Activated T-helper 9 cell treated with anti-CD3 and anti-CD28 coated beads, Interleukin-2, amount 50 U/mL, for 16 hours (primary cell): ENCODE measurements at places on chromosomes 5 and 9.

- DNase-seq = no peak
Measured at GRCh38 chr9:18474783-18475182, 830 bp downstream of the ADAMTSL1 start.

GRCh38 chr5:116145416-116145815 is 60.6 kb downstream of the COMMD10 start:
- DNase-seq = no peak

DNA sequence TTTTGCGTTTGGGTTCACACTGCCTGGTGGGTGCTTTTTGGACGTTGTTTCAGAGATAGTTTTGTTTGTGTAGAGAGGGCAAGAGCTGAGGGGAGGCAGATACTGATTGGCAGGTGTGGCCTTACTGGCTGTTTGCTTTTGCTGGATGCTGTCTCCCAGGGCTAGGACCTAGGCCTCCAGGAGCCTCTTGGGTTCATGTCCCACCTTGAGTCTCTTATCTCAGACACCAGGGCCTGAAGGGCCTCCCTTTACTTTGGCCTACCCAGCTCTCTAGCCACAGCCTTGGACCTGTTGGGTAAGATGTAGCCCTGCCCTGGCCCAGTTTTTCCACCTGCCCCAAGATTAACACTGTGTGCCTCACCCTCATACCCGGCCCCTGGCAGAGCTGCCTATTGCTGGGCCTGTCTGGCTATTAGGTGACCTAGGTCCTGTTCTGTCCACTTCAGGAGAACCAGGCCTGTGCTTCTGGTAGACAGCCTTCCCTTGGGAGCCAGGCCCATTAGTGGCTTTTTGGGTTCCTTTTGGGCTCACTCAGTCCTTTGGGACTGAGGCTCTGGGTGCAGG is 13.4 kb downstream of the PTPA start:
- DNase-seq = no peak

- no peak for DNase-seq
Measured at GRCh38 chr5:102811972-102812371, 56.9 kb downstream of the PAM start.

DNA sequence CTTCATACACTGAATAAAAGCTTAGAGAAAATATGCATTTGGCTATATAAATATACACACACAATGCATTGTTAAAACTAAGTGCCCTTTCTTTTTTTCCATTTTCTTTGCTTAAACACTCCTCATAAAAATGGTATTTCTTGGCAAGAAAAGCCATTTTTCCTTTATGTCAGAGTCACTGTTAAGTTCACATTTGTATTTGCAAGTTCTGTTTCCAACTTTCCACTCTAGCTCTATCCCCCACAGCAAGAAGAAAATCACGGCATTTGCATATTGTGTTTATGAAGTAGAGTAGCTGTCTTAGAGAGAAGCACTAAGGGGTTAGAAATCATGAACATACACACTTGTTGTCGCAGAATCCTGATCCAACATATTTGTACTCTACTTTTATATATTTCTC is 662.1 kb upstream of the MEF2C start:
- no peak for DNase-seq

DNA sequence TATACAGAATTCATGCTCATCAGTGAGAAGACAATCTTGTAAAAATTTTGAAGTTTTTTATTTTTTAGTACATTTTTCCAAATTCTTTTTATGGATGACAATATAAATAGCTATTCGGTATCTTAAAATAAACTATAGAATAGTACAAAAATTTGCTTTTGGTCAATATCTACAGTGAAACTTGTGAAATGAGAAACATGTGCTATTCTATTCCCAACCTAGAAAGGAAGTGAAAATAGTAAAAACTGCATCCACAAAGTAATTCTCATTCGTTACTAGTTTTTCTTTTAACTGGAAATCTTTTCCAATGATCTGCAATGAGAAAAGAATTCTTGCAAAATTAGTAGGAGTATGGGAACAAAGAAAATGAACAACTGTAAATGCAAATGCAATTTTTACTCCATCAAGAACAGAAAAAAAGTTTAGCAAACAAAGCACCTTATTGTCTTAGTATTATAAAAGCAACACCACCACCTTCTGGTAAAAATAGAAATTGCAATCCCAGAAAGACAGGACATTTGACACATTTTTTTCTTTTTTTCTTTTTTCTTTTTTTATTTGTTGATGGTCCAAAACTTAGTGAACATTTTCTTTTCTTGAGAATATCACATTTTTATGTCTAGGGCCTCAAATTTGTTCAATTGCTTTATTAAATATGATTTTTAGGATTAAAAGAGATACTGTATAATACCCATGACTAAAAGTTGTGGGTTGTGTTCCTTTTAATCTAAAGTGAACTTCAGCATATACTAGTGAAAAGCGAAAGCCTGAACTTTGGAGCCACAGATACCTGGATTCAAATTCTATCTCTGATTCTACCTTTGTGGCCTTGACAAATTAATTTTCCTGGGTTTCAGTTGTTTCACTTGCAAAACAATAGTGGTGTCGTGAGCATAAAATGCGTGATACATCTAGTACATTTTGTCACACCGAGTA is 72.3 kb downstream of the SLCO4C1 start:
- no peak for DNase-seq

DNA sequence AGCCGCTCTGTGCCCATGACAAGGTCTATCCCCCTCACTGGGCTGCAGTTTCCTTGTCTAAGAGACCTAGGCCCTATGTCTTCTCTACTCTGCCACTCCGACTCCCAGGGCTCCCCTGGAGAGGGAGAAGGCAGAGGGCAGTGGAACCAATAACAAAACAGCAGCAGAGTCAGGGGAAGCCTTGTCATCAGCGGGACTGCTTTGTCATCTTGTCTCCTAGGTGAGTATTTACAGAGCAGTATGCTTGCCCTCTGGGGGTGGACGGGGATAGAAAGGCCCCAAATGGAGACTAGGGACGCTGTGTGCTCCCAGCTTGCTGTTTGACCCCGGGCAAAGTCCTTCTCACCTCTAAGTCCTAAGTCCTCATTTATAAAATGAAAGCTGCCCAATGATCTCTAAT is 318.5 kb downstream of the CDK5RAP2 start:
- no peak for DNase-seq

DNA sequence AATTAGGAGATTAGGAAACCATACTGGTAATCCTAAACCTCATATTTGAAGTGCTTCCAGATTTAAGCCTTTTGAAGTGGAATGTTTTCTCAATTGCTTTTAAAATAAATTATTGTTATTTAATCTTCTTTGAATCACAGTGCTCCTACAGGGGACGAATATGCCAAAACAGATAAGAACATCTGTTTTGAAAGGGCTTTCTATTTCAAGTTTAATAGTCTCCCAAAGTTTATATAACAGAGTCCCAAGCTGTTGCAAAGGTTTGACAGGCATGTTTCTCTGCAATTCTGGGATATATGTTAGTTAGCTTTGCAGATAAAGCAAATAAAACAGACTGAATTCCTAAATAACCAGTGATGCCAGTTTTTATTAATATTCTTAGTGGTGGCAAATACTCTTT is 803.7 kb downstream of the TLE4 start:
- DNase-seq = no peak

DNA sequence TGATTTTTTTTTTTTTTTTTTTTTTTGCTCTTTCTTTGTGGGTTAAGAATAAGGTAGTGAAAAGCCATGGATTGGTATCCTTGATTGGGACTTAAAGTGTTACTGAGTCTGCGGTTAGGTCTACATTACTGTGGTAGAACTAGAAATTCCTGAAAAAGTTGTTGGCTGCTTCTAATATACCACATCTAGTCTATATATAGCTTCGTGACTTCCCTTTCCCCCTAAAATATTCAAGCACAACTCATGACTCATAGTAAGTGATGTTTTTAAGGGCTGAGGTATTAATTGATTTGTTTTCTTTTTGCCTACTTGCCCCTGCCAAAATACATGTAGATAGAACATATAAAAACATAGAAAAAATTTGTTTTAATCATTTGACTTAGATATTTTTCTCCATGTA is 247.6 kb downstream of the TMEM232 start:
- DNase-seq = no peak

- no peak for DNase-seq
Measured at GRCh38 chr5:68033029-68033428, 182.5 kb upstream of the PIK3R1 start.

GRCh38 chr9:111966124-111966723 is 69.6 kb downstream of the UGCG start:
- no peak for DNase-seq

DNA sequence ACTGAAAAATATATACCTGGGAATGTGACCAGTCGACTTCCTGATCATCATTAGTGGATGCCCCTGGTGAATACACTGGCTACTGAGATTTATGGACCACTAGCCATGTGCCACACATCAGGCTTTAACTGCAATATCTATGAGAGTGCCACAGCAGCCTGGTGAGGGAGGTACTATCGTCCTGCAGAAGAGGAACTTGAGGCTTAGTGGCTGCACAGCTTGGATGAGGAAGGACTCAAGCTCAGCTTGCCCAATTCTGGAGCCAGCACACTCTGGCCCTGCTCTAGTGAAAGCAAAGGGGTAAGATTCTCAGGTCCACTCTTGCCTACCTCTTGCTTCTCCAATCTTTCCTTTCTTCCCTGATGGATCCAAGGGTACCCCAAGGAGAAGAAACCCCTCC is 129.3 kb downstream of the ENTREP1 start:
- DNase-seq = no peak

GRCh38 chr5:179400020-179400419 is 54.8 kb upstream of the ADAMTS2 start:
- no peak for DNase-seq

GRCh38 chr9:128819716-128820664 is 1.7 kb downstream of the ENDOG start:
- DNase-seq = no peak

- DNase-seq = no peak
Measured at GRCh38 chr9:135987838-135988404, 26.7 kb upstream of the UBAC1 start.

DNA sequence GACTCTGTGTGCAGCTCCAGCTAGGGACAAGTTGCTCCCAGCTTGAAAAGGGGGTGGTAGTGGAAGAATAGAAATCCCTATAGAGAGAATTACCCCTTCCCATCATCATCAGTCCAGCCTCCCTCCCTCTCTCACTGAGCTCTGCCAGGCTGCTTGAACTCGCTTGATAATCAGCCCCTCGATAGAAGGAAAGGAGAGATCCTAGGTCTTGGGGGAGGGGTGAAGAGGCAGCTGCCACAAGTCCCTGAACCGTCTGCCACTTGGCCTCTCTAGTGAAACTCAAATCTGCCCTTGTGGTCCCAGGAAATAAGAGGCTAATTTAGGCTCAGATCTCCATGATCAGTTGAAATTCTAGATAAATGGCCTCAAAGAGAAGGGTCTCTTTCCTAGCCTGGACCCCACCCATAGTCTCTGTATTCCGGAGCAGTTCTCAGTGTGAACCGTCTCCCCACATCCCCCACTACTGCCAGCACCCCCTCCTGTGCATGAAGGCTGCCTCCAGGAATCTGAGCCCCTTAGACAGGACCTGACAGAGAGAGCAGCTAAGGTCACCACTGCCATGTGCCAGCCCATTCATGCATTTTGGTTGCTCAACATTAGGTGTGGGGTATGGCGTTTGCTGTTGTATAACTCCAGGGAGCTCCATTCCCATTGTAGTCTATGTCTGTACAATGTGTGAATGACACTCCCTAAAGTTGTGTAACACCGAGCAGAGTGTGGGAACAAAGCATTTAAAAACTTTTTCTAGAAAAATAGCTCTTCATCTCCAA is 5.5 kb downstream of the DNAJB5 start:
- DNase-seq = no peak

DNA sequence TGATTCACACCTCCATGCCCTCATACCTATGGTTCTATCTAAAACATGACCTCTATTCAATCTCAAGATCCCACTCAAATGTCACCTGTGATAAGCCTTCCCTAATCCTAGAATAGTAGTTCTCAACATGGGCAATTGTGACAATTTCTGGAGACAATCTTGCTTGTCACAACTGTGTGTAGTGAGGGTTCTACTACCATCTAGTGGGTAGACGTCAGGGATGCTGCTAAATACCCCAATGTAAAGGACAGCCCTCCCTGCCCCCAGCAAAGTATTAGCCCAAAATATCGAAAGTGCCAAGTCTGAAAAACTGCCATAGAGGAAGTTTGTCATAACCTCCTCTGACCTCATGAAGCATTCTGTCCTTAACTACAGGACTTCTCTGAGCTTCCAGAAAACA is 32.0 kb downstream of the TBCA start:
- no peak for DNase-seq

- no peak for DNase-seq
Measured at GRCh38 chr5:142860270-142860669, 90.1 kb downstream of the ARHGAP26 start.

- no peak for DNase-seq
Measured at GRCh38 chr9:126431077-126431742, 104.6 kb downstream of the MVB12B start.

GRCh38 chr5:110195288-110195687 is 505.6 kb downstream of the MAN2A1 start:
- no peak for DNase-seq
